ENCODE measurements at places on chromosomes 1 and 21.

GRCh38 chr21:15701830-15702229 is 28.0 kb upstream of the USP25 start:
- no peak for DNase-seq

DNA sequence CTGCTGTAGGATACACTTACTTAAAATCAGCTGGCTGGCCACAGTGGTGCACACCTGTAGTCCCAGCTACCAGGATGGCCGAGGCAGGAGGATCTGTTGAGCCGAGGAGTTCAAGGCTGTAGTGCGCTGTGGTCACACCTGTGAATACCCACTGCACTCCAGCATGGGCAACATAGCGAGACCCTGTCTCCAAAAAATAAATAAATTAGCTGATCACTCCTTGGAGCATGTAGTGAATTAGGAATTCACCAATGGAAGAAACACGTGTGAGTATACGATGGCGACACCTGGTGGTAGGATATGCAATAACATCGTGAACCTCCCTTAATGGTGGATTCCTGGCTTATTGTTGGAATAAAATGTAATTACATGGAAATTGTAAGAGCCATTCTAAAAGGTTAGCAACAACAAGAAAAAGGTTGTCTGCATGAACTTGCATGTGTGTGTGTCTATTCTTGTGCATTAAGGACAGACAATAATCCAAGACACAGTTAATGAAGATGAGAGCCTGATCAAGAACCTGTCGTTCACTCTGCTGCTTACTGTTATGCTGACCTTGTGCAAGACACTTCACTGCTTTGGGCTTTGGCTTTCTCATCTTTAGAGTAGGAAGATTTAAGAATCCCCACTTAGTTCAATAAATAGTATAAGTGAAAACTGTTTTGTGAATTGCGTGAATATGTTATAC is 38.6 kb upstream of the COX20 start:
- DNase-seq = peak; percentile 63

GRCh38 chr1:199733125-199733524 is 294.4 kb upstream of the NR5A2 start:
- no peak for DNase-seq

- no peak for DNase-seq
Observed at GRCh38 chr21:34144224-34144623, 70.8 kb downstream of the MRPS6 start.

DNA sequence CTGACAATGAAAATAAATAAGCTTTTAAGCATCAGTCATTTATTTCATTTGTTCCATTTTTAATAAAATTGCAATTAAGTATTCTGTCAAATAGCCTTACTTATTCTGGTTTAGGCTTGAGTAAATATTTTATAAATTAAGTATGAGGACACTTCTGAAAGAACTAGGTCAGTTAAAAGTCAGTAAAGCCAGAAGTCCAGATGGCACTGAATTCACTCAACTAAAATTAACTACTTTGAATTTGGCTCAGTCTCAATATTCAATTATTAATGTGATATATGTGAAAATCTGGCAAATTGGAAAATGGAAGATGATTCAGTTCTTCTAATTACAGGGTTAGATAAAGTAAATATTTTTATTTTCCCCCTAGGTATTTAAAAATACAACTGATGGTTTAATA is 174.2 kb downstream of the BRINP3 start:
- DNase-seq = no peak

GRCh38 chr1:219144658-219145315 is 28.9 kb upstream of the LYPLAL1 start:
- DNase-seq = no peak

DNA sequence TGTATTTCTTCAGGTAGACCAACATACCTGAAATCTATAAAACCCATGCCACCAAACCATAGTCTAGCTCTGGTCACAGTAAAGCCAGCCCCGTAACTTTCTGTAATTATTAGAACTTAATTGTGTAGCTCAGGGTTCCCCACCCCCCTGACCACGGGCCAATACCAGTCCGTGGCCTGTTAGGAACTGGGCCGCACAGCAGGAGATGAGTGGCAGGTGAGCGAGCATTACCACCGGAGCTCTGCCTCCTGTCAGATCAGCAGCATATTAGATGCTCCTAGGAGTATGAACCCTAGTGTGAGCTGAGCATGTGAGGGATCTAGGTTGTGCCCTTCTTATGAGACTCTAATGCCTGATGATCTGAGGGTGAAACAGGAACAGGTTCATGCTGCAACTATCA is 14.6 kb downstream of the TENT5C start:
- DNase-seq = no peak

GRCh38 chr1:70504176-70504820 is 93.2 kb downstream of the CTH start:
- DNase-seq = no peak

DNA sequence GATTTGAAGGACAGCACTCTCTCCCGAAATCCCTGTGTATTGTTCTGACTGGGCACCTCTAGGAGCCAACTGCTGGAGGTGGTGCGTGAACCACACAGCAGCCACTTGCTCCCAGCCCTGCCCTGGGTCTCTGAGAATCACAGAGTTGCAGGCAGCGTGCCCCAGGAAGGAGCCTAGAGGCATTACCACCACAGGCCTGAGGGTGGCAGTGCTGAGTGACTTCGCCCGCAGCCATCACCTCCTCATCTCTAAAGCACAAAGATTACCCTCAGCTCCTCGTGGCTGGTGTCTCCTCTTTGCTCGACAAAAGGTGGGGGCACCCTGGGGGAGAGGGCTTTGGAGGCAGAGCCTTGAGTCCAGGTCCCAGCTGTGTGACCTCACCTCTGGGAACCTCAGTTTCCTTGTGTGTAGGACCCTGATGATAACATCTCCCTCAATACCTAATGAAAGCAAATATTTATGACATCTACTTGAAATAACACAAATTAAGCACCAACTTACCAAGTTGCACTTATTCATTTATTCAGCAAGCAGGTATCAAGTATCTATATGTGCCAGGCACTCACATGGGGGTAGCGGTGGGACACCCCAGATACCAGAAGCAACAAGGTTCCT is 86.3 kb downstream of the VWA5B1 start:
- peak; percentile 61 for DNase-seq

GRCh38 chr1:87024936-87025540 is 110.6 kb downstream of the HS2ST1 start:
- no peak for DNase-seq

GRCh38 chr1:160578525-160579191 is 638 bp downstream of the CD84 start:
- no peak for DNase-seq

DNA sequence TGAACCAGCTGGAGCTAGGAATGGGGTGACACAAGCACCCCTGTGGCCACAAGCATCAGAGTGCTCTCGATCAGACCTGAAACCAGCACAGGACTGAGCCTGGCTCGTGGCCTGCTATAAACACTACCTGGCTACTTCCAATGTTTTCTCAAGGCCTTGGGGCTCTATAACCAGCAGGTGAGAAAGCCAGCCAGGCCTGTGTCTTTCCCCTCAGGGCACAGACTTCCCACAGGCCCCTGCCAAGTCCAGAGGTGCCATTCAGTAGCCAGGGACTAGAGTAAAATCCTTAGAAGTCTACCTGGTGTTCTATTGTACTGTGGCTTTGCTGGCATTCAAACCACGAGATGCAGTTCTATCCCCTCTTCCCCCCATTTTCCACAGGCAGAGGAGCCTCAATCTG is 22.6 kb downstream of the OR2G3 start:
- no peak for DNase-seq

DNA sequence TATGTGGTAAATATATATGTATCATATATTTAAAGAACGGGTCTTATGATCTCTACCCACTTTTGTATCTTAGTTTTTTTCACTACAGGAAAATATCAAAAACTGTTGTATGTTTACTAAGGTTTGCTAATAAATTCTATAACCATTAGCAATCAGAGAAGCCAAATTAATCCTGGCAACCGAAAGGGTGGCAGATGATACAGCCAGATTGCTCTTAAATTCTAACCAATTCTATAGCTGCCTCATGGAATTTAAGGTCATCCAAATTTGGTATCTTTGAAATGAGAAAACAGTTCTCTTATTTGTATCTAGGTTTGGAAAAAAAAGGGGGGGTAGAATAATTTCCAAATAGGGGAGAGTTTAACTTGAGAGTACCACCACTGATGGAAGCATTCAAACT is 591.2 kb downstream of the SMYD3 start:
- DNase-seq = no peak

DNA sequence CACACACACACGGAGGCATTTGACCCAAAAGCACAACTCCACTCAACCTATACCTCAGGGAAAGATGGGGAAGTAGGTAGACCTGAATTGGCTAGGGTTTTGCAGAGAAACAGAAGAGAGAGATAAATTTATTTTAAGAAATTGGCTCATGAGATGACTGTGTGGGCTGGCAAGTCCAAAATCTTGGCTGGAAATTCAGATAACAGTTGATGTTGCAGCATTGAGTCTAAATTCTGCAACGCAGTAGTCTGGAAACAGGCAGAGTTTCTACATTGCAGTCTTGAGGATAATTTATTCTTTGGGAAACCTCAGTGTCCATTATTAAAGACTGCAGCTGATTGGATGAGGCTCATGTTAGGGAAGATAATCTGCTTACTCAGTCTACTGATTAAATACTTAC is 4.3 kb upstream of the LCE2B start:
- no peak for DNase-seq

- DNase-seq = no peak
Observed at GRCh38 chr21:14115646-14116045, 95.1 kb downstream of the LIPI start.

DNA sequence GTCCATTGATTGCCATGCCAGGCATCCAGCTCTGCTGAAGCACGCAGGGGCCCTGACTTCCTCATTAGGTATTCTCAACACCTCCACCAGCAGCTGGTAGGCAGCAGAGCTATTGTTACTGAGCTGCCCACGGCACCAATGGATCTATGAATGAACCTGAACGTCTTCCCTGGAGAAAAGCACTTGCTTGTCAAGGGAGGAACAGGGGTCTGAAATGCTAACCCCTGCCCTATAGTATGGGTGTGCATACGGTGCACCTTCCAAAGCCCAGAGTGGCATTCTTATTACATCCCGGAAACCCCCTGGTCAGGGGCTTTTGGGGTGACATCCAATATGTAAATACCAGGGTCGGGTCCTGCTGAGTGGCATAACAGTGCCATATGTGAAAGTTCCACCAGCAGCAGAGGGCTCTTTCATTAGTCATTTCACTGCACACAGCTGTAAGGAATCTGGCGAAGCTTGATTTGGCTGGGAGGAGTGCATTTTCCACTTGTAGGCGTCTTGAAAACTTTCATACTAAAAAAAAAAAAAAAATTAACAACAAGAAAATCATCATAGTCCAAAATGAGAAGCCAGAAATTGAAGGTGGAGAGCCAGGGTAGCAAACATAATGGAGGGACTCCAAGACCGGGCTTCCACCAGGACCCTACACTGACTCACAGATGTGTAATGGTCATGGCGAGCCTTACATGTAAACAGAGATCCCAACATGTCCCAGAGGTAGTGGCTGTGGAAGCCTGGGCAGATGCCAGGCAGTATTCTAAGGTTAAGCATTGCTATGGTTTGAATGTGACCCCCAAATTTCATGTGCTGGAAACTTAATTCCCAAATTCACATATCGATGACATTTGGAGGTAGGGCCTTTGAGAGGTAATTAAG is 58.8 kb upstream of the PRDX6 start:
- DNase-seq = no peak

DNA sequence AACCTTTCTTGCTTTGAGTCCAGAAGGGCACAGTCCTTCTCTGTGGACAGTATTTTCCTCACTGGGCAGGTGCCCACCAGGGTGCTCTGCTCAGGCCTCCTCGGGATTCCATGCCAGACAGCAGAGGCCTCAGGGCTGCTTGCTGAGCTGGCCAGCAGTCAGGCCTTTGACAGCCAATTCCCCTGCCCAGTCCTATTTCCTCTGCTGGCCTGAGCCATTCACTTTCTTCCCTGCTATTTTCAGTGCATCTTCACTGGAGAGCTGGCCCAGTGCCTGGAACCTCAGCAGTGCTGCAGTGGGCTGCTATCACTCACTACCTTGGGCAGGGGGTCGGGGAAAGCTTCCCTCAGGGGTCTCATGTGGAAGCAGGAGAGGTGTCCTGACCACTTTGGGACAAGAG is 33.2 kb downstream of the KCNA10 start:
- no peak for DNase-seq

- DNase-seq = no peak
Observed at GRCh38 chr1:185039726-185040407, 5.5 kb upstream of the RNF2 start.

GRCh38 chr1:157047062-157047410 is 1.5 kb upstream of the ARHGEF11 start:
- no peak for DNase-seq

- DNase-seq = peak; percentile 23
Observed at GRCh38 chr1:153465811-153466636, 5.6 kb upstream of the S100A7 start.

DNA sequence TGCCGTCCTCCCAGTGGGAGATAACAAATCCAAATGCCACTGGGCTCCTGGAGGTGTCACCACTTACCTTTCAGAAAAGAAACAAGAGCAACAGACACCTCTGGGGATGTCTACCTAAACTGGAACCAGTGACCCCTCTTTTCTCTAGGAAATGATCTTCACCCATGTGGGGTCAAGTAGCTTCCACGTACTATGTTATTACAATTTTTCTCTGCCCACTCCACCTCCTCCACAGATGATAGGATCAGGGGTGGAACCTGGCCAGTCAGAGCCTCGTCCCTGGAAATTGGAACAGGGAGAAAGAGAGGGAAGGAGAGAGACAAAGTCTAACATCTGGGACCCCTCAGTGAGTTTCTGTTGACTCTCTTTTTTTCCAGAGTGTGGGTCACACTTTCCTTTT is 50.1 kb downstream of the H3-3A start:
- DNase-seq = no peak

- DNase-seq = no peak
Observed at GRCh38 chr1:22636353-22636752, at the start of gene C1QA. C1QA (plus strand) TSS chr1:22636628; CDS start chr1:22637617, 989 bp downstream.

DNA sequence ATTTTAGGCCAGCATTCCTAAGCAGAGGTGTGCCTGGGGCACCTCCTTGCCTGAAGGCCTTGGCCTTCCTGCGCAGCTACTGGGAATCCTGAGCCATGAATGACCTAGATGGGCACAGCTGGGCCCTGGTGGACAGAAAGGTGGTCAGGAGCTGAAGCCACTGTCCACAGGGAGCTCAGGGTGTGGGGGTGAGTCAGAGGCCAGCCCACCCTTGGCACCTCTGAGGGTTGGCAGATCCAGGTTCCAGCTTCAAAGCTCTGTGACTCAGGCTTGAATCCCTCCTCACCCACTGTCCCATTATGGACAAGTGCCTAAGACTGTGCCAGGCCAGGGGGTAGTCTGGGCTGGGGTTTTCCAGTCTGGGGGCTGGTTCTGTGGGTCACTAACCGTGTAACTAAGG is 6.4 kb upstream of the EDN2 start:
- no peak for DNase-seq

DNA sequence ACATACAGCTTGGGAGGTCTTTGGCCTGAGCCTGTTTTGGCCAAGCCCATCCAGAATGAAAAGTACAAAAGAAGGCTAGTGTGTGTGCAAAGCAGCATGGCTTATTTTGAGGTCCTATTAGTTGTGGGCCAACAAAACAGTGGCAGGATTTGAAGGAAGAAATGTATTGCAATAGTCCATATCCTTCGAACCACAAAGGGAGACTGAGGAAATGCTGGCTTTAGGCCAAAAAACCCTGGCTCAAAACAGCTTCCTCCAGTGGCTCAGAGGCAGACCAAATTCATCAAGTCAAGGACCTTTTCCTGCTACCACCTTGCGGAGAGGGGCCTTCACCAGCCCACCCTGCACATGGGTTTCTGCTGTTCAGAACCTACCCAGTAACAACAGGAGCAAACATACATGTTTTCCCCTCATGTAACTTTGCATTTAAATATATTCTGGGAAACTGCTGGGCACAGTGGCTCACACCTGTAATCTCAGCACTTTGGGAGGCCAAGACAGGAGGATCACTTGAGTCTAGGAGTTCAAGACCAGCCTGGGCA is 43.3 kb downstream of the VPS26C start:
- DNase-seq = no peak
